Activated CD4-positive, alpha-beta T cell treated with anti-CD3 and anti-CD28 coated beads, Interleukin-2, amount 10 ng/mL, durations not matched to agents 7 days and 5 days (primary cell): ENCODE measurements at places on chromosomes 2 and 18.

GRCh38 chr2:137921105-137921880 is 43.0 kb upstream of the HNMT start:
- DNase-seq = no peak

DNA sequence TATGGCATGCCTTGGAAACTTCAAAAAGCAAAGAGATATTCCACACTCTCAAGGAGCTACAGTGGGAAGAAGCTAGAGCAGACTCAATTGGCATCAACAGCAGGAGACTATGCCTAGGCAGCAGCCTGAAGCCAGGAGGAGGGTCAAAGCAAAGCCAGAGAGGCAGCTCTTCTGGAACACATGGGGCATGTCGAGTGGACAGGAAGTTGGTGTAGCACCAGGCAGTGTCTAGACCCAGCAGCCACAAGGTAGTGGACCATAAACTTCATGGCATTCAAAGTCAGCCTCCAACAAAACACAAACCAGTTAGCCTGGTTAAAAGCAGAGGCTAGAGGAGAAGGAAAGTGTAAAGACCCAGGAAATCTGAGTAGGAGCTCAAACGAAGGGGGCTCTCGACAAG is 311.2 kb upstream of the PKDCC start:
- no peak for DNase-seq

DNA sequence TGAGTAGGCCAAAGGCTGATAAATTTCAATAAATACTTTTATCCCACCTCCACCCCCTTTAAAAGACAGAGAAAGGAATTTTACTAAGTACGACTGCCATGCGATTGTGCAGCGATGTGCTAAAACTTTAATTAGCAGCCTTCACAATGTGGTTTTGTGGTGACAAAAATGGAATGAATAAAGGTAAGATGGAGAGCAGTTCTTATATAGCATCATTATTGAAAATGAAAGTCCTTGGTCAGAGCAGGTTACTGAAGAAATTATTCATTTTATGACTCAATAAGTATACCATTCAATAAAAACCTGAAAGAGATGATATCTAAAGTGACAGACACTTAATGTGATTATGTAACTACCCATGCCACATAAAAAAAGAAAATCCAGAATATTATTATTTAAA is 33.2 kb upstream of the MTIF2 start:
- DNase-seq = no peak

DNA sequence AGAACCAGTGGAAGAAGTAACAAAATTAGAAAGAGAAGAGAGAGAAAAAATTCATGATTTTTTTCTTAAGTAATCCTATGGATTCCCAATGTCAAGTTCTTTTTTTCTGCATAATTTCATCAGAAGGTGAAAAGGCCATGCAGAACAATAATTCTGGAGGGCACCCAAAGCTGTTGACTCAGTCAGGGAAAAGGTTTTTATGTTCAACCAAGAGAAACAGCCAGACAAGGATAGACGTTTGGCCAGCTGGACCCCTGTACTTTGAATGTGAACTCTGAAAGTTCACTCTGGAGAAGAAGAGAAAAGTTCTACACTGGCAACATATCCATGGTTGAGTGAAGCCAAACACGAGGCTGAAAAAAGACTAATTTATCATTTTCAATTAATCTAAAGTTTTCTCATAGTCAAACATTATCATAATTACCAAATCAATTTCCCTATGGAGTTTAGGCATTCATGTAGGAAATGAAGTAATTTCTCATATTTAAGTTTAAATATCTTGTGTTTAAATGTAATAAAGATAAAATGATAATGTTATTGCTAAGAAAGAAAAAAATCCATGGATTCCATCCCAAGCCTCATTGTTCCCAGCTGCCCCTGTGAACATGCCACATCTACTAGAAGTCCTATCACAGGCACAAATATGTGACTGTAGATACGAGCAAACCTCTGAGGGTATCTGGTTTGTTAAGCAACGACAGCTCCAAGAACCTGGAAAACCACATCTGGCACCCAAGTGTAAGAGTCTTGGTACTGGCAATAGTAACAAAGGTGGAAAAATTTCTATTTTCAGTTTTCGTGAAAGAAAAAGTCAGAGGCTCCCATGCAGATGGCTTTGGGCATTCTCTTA is 742.7 kb upstream of the ACVR2A start:
- DNase-seq = no peak

DNA sequence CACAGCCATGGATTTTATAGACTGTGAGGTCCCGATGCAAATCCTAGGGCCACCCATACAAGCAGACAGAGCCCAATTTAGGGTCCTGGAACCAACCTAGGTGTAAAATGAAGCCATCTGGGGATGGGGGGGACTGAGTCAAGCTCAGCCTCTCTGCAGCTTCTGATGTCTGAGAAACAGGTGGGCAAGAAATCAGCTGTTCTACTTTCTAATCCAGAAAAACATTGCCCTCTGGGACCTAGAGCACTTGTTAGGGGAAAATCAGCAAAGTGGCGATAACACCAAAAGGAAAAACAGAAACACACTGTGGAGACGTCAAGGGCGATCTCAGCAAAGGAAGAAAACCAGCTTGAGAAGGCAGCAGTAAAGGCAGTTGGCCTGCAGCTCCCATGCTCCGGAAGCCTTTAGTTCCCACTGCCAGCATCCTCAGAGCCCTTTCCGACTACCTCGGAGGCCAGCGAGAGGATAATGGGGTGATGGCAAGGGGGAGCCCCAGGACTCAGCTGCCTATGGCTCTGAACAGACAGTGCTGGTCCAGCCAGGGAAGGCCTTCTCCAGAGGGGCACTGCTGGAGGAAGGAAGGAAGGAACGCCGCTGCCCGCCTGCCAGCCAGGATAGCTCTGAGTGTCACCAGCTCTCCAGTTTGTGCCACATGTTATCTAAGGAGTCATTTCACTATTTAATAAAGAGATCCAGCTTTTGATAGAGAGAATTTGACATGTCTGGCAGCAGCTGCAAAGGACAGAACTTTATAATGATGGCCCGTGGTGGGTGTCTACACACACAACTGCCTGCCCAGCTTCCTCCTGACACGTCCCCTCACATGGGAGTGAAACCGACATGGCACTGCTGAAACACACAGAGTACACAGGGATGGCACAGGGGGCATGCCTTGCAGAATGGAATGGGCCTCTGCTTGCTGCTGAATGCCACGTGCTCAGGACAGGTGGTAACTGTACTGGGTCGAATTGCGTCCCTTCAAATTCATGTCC is 37.7 kb downstream of the HS1BP3 start:
- DNase-seq = no peak

DNA sequence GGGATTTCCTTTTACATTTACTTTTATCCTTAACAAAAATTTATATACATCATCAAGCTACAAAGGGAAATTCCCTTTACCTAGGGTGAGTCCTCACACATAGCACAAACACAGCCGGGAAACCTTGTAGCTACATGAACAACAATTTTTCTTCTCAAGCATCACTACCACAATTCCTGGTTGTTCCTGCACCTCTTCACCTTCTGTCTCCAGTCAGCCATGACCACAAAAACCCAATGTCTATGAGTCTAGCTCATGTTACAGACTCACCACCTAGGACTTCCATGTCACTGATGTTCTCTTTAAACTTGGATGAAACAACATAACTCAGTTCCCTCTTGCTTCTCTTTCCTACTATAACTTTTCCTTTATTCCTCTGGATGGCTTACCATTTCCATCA is 460.4 kb downstream of the MBD2 start:
- DNase-seq = no peak

DNA sequence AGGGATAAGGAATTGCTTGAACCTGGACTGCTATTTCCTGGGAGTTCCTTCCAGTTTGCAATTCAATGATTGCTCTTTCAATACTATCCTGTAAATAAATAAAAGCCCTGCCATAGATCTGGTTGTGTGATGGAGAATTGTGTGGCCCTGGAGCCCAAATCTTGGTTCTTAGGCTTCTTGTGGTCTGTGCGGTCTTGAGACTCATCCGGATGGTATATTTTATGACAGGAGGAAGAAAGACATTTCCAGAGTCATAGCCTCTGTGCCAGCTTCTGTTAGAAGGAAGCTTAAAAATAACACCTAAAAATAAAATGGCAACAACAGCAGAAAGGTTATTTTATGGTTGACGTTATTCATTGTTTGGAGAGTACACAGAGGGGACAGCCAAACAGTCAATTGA is 137.7 kb downstream of the ABCA12 start:
- DNase-seq = no peak

DNA sequence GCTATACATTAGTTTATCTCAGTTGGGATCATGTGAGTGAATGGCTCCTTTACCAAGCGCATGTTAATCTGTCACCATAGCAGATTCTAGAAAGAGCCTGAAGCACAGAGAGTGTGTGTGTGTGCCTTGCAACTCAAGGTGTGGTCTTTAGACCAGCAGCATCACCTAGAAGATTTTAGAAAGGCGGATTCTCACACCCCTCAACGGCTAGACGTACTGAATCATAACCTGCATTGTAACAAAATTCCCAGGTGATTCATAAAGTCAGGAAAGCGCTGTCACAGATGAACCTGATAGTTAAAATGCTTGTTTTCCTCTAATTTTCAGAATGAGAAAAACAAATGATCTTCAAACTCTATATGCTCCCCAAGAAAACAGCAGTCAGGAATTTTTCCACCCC is 45.5 kb upstream of the MAPRE2 start:
- no peak for DNase-seq

- DNase-seq = no peak
These were observed 2.0 kb downstream of the SLC14A2 start for GRCh38 chr18:45617284-45617683.

- DNase-seq = no peak
These were observed 43.8 kb upstream of the CDH19 start for GRCh38 chr18:66647671-66648070.

GRCh38 chr2:187008111-187008510 is 159.1 kb upstream of the ZSWIM2 start:
- DNase-seq = no peak
